ENCODE measurements at places on chromosomes 4 and X.

DNA sequence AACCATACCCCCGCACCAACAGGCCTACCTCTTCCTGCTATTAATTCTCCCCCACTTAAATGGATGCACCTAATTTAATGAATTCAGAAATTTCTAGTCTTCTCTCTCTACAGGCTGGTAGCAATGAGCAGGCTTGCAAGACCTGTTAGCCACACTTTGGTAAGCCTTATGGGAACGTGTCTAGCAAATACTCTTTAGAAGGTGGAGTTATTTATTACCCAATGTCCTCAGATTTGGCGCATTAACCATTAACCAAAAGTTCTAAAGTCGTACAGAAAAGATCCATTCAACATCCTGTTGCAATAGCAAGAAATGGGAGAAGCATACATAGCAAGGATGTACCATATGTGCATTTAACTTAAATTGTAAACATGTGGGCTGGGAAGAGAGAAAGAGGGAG lies 47.5 kb downstream of the SLITRK2 start:
- DNase-seq, result no peak

- peak; percentile 25 for DNase-seq
Measured at GRCh38 chr4:145936997-145937901, 1.4 kb downstream of the ZNF827 start.

GRCh38 chr4:113587156-113587555 lies 174.4 kb downstream of the CAMK2D start:
- DNase-seq, result no peak

DNA sequence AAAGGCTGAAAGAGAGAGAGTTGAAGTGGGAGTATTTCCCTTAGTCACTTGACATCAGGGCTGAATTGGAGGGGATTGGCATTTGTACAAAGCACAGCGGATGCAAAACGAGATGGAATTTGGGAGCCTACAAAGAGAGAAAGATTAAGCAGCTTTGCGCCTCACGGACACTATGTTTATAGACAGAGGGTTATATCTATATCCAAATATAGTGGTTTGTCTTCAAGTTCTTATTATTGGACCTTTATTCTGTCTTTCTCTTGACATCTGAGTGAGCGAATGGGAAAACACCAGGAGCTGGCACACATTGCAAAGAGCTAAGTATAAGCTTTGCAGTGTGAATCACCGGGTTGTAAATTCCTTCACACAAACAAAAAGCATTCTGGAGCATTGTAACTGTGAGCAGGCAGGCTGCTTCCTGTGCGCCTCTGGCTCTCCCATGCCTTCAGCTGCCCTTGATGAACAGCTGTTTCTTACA lies 500.2 kb downstream of the STIM2 start:
- no peak for DNase-seq

- DNase-seq, result no peak
Measured at GRCh38 chr4:15719506-15719905, 16.6 kb downstream of the BST1 start.

- no peak for DNase-seq
Measured at GRCh38 chr4:142211444-142211843, 575.1 kb downstream of the IL15 start.

- DNase-seq, result no peak
Measured at GRCh38 chrX:84933956-84934556, 69.6 kb upstream of the APOOL start.

GRCh38 chrX:73683236-73683859 lies 120.4 kb downstream of the CHIC1 start:
- no peak for DNase-seq

DNA sequence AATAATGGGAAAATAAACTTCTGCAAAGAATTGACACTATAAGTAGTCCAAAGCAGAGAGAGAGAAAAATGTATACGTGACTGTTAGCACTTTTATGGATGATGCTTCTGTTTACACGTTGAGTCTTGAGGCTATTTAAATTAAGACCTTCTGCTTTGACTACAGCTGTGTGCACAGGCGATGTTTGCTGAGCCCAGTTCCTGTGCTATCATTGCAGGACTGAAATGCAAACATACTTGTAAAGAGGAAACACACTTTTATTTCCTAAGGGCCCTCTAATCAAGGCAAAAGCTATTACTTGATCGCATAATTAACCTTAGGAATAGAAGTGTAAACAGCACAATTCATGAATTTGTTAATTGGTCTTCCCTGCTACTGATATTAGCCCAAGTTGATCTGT lies 226.9 kb downstream of the FBXW7 start:
- DNase-seq, result no peak

- no peak for DNase-seq
Measured at GRCh38 chr4:123259676-123260646, 136.6 kb upstream of the SPRY1 start.

DNA sequence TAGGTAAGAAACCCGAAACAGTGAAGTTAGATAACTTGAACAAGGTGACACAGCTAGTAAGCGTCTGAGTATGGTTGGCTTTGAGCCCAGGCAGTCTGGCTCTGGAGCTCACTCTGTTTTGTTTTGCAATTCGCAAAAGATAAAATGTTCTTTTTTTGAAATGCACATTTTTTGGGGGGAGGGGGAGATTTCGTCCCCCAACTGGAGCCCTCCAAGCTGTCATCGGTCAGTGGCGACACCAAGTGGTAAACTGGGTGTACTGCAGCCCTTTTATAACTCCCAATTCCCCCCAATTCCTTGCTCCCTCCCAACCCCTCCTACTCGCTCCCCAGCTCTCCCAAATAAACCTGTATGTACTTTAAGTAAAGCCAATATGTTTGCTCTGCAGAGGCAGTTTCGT lies 2.8 kb upstream of the CLCN5 start:
- DNase-seq, result no peak
